Motor neuron (in vitro differentiated cells): ENCODE measurements at places on chromosomes 1 and 21. TPM values are rescaled to one million over a fixed set of nuclear protein-coding genes. Genes with fewer than 3 reads are reported as not detected.

The RGS13 gene
- total RNA-seq: 2.9 TPM in 1 of 2 replicates, not detected in the other

The UCHL5 gene
- total RNA-seq: 58.7 and 60.9 TPM in 2 replicates

The TYW3 gene
- total RNA-seq: 18.0 and 18.1 TPM in 2 replicates

The MROH7 gene
- 0.36 and 2.9 TPM in 2 replicates for total RNA-seq

The NECTIN4 gene
- total RNA-seq: 3.1 and 3.8 TPM in 2 replicates
